IPS DF 6.9 (cell line): ENCODE measurements at places on chromosomes 16 and 17.

- DNase-seq = no peak
These were observed 264.5 kb downstream of the WWOX start for GRCh38 chr16:78363843-78364555.

GRCh38 chr17:66364990-66365490 lies 62.6 kb downstream of the PRKCA start:
- no peak for DNase-seq

GRCh38 chr17:65185062-65185461 lies 47.9 kb downstream of the RGS9 start:
- DNase-seq = no peak

DNA sequence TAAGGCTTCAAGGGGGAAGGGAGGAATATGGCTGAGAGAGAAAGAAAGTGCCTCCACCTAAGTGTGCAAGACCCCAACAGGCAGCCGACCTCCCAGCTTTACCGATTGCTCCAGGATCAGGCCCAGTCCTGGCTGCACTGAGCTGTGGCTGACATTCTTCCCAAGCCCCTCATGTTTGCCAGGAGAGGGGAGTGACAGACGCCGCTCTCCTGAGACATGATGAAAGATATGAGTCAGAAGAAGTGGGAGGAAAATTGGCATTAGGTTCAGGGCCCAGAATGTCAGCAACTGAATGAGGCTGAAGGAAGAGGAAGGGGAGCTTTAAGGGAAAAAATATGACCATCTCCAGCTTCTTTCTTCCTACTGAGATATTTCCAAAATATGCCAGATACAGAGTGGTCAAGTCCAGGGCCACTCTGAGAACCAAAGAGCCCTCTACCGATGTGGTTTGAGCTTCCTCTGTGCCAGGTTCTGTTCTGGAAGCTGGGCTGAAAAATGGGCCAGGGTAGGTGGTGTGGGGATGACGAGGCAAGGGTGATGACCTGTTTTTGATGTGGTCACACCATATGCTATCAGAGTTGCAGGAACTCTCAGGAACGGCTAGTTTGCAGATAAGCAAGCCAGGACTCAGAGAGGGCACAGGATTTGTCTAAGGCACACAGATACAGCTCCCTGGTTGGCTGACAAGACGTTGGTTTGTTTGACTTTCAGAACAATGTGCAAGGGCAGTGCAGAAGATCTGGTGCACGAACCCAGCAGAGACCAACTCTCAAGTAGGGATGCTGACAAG lies 176.7 kb downstream of the SOX9 start:
- DNase-seq = no peak

GRCh38 chr17:77214328-77214727 lies 73.6 kb downstream of the SEC14L1 start:
- no peak for DNase-seq

DNA sequence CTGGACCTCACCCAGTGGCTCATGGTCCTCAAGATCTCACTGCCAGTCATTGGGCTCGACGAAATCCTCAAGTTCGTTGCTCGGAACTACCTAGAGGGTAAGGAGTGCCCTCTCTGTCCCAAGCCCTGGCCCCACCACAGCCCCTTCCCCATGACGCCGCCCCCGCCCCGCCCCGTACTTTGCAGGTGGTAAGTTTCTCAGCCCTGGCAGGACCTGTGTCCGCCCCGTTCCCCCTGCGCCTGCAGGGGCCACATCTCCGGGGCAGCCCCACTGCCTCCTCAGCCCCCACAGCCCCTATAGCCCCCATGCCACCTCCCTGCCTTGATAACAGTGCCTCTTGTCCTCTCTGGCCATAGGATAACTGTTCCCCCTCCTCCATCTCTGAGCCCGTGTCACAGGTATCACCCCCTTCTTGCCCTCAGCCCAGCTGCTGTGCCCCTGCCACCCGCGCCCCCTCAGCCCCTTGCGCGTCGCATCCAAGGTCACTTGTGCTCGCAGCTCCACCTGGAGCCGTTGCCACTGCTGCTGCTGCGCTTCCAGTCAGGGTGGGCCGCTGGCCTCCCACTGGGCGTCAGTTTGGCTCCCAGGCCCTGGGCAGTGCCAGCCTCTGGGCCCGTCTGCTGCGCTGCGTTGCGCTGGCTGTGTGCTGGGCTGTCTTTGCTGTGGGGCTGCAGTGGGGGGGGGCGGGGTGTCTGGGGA lies 21.5 kb downstream of the RABEP2 start:
- no peak for DNase-seq

- DNase-seq = no peak
These were observed 21.2 kb upstream of the MGAT5B start for GRCh38 chr17:76847031-76847430.

GRCh38 chr16:85657267-85657650 lies 31.5 kb downstream of the GINS2 start:
- no peak for DNase-seq

- DNase-seq = no peak
These were observed at the start of gene ABR for GRCh38 chr17:1179818-1180742. TSS of gene ABR (minus strand) at chr17:1179981. CDS start at chr17:1179727, 254 bp downstream.

- DNase-seq = no peak
These were observed 81.7 kb downstream of the WIPI1 start for GRCh38 chr17:68375566-68375965.

DNA sequence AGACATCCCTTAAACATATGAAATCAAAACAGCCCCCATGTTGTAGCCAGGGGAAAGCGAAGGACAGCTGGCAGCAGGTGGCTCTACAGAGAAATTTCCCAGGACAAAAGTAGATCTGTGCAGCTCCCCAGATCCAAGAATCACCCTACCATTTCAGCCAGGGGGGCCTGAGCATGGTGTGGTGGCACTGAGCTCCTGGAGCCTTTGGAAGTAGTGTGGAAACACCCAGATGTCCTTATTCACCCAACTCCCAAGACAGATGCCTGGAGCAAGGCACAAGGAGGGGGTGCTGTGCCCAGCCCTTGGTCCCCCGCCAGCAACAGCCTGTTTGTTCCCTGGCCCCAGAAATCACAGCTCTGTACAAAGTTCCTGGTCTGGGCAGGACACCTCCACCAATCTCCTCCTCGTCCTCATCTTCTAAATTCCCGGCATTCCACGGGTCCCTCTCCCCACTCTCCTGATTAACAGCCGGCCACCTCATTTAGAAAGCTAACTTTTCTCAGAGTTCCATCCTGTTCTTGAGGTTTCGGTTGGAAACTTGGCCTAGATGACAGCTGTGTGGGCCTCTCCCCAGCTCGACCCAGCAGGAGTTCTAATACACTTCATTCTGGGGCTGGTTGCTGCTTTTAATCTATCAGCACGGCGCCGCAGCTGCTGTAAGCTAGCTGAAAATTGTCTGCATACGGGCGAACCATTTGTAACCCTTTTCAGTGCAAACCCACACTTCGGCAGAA lies 191.1 kb downstream of the C16orf78 start:
- DNase-seq = no peak

DNA sequence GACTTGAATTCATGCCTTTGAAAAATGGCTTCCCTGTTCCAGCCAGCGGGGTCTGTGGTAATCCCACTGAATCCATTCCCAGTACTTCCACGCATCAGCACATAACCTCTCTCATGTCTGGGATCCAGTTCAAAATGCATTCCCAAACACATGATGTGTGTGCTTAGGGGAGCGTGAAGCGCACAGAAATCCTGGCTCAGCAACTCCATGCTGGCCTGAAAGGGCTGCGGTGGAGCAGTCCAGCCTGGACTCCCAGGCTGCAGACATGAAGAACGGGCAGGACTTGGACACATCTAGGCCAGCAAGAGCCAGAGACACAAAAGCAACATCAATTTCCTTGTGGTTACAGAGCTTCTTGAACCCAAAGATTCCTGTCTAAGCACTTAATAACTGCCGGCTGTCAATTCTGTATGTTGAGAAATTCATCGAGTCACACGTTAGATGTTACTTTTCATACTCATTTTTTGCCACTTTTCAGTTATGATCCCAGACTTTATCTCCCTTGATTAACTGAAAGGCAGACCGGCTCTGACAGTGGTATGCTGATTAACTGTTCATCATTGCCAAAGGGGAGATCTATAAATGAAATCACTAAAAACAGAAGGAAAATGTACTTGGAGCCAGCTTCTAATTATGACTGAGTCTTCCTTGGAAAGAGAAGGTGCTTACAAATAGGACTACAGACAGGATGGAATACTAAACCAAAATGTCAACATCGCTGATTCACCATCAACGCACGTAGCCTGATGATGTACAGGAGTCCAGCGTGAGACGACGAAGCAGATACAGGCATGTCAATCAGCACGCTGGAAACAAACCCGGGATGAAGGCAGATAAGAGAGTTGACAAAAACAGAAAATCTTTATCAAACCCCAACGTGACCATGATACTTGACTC lies 23.0 kb downstream of the NSMCE1 start:
- DNase-seq = no peak

DNA sequence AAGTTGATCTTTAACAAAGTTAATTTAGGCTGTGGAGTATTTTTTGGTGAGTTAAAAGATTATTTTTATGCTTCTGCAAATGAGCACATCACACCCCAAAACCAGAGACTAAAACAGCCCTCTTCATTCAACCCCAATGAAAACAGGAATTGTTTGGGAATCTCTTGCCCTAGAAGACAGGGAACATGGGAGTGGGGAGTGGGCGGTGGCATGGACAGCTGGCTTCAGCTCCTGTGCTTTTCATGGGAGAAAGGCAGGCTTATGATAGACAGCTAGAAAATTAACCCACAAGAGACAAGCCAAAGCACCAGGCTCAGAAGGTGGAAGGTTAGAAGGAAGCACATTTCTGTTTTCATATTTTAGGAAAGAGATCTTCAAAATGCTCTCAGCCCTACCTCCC lies 19.2 kb downstream of the GRIN2A start:
- no peak for DNase-seq

GRCh38 chr17:70661342-70662222 lies 492.2 kb downstream of the KCNJ2 start:
- no peak for DNase-seq

DNA sequence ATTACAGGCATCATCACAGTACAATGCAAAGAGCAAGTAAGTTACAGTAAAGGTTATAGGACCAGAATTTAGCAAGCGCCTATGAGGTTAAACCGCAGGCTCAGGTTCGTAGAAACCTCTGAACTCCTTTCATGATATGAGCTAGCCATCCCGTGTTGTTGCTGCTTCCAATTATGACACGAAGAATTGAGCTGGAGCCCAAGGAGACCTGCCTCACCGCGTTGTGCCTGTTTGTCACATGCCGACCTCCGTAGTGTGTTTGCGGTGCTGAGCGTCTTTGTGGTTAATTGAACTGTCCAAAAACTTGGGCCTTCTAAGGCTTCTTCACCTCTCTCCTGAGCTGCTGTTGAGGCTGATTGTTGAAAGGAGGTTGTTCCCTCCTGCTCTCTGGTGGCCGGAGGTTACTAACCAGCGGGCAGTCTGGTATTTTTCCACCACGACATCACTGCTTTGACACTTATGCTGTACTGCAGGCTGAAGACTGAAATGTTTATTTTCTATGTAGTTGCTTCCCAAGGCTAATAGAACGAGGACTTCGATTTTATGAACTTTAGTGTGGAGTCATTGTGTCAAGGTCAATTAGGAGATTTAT lies 67.5 kb downstream of the SEC14L1 start:
- no peak for DNase-seq

DNA sequence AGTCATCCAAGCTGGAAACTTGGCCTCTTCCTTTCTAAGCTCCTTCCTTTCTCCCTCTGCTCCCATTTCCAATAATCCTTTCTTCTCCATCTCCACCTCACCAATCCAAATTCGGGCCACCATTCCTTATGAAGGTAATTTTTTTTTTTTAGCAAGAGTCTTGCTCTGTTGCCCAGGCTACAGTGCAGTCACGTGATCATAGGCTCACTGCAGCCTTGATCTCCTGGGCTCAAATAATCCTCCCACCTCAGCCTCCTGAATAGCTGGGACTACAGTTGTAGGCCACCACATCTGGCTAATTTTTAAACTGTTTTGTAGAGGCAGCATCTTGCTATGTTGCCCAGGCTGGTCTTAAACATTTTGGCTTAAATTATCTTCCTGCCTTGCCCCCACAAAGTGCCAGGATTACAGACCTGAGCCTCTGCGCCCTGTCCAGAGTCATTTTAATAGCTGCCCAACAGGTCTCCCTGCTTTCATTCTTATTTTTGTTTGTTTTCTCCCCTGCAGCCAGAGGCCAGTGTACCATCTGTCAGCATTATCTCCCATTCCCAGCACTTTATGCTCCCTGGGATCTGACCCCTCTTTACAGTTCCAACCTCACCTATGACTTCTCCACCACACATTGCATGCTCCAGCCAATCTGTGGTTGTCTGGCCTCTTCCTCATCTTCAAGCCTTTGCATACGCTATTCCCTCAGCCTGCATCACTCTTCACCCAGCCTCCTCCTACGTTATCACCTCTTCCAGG lies 2.3 kb upstream of the GP2 start:
- no peak for DNase-seq

DNA sequence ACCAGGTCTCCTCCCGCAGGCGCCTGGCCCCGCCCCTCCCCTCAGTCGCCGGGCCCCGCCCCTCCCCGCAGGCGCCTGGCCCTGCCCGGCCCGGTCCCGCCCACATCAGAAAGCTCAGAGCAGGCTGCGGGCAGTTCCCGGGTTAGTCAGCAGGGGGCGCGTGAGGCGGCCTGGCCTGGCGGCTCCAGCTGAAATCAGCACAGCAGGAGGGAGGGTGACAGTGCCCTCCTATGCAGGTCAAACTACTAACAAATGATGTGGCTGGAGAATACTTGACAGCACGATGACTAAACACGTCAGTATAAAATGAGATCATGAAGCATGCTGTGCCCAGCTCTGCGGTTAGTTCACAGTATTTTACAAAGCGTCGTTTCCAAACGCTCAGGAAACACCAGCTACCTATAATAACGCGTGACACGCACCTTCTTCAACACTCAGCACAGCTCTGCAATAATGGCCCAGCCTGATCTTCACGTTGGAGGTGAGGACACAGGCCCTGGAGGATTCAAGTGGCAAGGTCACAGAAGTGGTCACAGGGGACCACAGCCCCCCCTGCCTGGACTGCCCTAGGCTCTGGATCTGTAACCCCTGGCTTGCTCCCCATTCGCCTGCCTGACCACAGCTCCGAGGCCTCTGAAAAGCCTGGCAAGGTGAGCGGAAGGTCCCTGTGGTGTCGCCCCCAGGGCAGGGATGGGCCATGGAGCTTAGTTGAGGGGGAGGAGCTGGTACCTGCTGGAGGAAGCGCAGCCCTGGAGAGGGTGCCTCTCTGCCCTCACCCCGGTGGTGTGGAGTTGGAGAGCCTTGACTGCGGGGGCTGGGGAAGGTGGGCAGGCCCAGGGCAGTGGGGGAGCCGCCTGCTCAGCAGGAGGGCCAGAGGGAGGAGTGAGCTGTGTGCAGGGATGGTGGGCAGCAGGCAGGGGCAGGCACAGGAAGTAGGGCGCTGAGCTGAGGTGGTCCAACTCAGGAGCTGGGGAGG lies 81.2 kb downstream of the KCNJ12 start:
- DNase-seq = peak; percentile 64

- no peak for DNase-seq
These were observed 144.2 kb downstream of the IRF8 start for GRCh38 chr16:86042996-86043725.

DNA sequence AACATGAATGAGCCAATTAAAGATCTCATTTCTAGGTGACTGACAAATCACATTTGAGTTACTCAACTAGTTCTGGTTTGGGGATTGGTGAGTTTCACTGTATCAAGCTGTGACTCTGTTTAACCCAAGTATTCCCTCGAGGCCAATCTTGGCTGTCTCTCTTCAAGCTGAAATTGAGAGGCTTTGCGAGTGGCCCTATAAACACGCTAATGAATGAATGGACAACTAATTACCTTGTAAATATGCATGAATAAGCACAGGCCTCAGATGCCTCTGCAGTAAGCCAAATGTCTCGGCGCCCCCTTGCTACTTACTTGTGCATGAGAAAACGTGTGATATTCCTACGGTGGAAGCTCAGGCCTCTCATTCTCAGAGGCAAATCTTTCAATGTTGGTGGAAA lies 450.3 kb upstream of the PSMD7 start:
- DNase-seq = peak; percentile 16

GRCh38 chr16:7910116-7910515 lies 577.5 kb downstream of the RBFOX1 start:
- no peak for DNase-seq

GRCh38 chr17:82228842-82229697 lies at the start of gene SLC16A3:
TSS of gene SLC16A3 (plus strand) at chr17:82229042. CDS start at chr17:82236009, 6,967 bp downstream.
- no peak for DNase-seq
